Keratinocyte (primary cell): ENCODE measurements at places on chromosomes 12 and 14. TPM values are rescaled to one million over a fixed set of nuclear protein-coding genes. Genes with fewer than 3 reads are reported as not detected.
A peak's percentile ranks its signal among the peaks of the same experiment; 100 is the strongest.

The ADCY6 gene
- 11.9 to 22.8 TPM (median 13.2 TPM) in 3 replicates for polyA plus RNA-seq

The SLC4A8 gene
- 1.1 to 2.3 TPM (median 2.0 TPM) in 3 replicates for polyA plus RNA-seq

The CCDC175 gene
- polyA plus RNA-seq: not detected in 3 replicates

The CLEC4A gene
- polyA plus RNA-seq: 0.28 to 0.56 TPM (median 0.31 TPM) in 3 replicates

The TMEM119 gene
- polyA plus RNA-seq: not detected in 3 replicates

The WDHD1 gene
- polyA plus RNA-seq: 4.8 to 13.0 TPM (median 7.4 TPM) in 3 replicates

The ADAMTS20 gene
- polyA plus RNA-seq: not detected in 3 replicates

The DEPDC4 gene
- polyA plus RNA-seq: 1.1 to 2.4 TPM (median 1.5 TPM) in 3 replicates

The OAS2 gene
- polyA plus RNA-seq: 88.1 to 106 TPM (median 92.7 TPM) in 3 replicates

The TPH2 gene
- not detected in 3 replicates for polyA plus RNA-seq

The PNN gene
- 14.8 to 30.6 TPM (median 16.2 TPM) in 3 replicates for polyA plus RNA-seq

The ACRBP gene
- polyA plus RNA-seq: 0.07 to 0.21 TPM (median 0.09 TPM) in 3 replicates

The SERPINA9 gene
- polyA plus RNA-seq: 0.05 TPM in 1 of 3 replicates, not detected in the others

The TMPRSS12 gene
- not detected in 3 replicates for polyA plus RNA-seq

The TXNDC16 gene
- 1.2 to 1.9 TPM (median 1.2 TPM) in 3 replicates for polyA plus RNA-seq

The MMP14 gene
- 185 to 355 TPM (median 246 TPM) in 3 replicates for polyA plus RNA-seq

GRCh38 chr14:105495101-105495989 is 4.3 kb downstream of the TEDC1 start:
- peaks cover 2% of the 10 kb centered on the region for H3K36me3 ChIP-seq
- H3K27ac ChIP-seq: no peak overlapping the region
- H3K4me1 ChIP-seq: peaks cover 11% of the 10 kb centered on the region
- no peak overlapping the region for H3K4me3 ChIP-seq
- no peak for DNase-seq

DNA sequence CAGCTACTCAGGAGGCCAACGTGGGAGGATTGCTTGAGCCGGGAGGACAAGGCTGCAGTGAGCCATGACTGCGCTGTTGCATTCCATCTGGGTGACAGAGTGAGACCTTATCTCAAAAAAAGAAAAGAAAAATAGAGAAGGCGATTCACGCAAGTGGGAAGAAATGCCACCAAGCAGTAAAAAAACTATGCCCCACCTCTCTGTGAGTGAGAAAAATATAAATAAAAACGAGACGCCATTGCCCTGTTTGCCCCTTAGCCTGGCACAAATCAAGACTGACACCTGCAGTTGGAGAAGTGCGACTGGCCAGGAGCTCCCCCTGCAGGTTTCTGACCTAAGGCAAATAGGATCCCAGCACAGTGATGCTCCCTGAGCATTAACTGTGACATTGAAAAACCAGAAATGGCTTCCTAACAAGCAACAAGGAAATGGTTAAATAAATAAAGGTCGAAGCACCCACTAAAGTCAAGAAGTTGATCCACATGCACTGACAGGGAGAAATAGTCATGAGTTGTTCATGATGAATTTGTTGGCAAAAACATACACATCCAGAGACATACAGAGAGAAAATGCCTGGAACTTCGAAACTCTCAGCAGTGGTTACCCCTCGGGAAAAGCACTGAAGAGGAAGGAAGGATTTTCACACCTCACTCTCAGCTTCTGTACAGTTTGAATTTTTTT is 21.1 kb downstream of the GSC start:
- no peak overlapping the region for H3K4me3 ChIP-seq
- no peak for DNase-seq
- H3K36me3 ChIP-seq: no peaks in the 10 kb centered on the region
- no peaks in the 10 kb centered on the region for H3K27me3 ChIP-seq

- no peaks in the 10 kb centered on the region for H3K4me1 ChIP-seq
- no peaks in the 10 kb centered on the region for H3K27me3 ChIP-seq
- no peaks in the 10 kb centered on the region for H3K36me3 ChIP-seq
- no peak overlapping the region for H3K4me3 ChIP-seq
- H3K27ac ChIP-seq: no peak overlapping the region
These were observed 127.2 kb downstream of the OTOGL start for GRCh38 chr12:80226576-80226975.

- H3K27ac ChIP-seq: no peak overlapping the region
- peaks cover 16% of the 10 kb centered on the region for H3K27me3 ChIP-seq
- no peaks in the 10 kb centered on the region for H3K36me3 ChIP-seq
- no peak for DNase-seq
- no peaks in the 10 kb centered on the region for H3K4me1 ChIP-seq
- H3K4me3 ChIP-seq: no peak overlapping the region
These were observed 9.5 kb upstream of the CDKN3 start for GRCh38 chr14:54387328-54387727.

- no peak overlapping the region for H3K4me3 ChIP-seq
- no peak for DNase-seq
- no peak overlapping the region for H3K27ac ChIP-seq
- H3K36me3 ChIP-seq: no peaks in the 10 kb centered on the region
These were observed 615.4 kb downstream of the SLC16A7 start for GRCh38 chr12:60211244-60211643.

GRCh38 chr14:72094844-72095582 is 162.8 kb downstream of the RGS6 start:
- no peaks in the 10 kb centered on the region for H3K4me1 ChIP-seq
- no peak overlapping the region for H3K4me3 ChIP-seq
- no peaks in the 10 kb centered on the region for H3K36me3 ChIP-seq
- H3K27ac ChIP-seq: no peak overlapping the region
- H3K27me3 ChIP-seq: no peaks in the 10 kb centered on the region

DNA sequence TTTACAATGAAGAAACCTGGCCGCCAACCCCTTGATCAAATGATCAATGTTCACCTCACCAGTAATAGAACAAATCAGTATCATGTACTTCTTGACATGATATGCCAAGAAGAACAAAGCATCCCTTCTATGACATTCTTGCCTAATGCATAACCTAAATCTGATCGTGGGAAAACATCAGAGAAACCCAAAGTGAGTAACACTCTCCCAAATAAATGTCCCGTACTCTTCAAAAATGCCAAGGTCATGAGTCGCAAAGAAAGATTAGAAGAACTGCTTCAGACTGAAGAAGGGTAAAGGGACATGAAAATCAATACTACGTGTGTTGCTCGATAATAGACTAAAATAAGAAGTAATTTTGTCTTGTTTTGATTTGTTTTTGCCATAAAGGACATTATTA is 11.4 kb upstream of the SLC25A3 start:
- H3K27me3 ChIP-seq: no peaks in the 10 kb centered on the region
- H3K36me3 ChIP-seq: no peaks in the 10 kb centered on the region
- H3K4me1 ChIP-seq: no peaks in the 10 kb centered on the region
- H3K4me3 ChIP-seq: no peak overlapping the region
- H3K27ac ChIP-seq: no peak overlapping the region

DNA sequence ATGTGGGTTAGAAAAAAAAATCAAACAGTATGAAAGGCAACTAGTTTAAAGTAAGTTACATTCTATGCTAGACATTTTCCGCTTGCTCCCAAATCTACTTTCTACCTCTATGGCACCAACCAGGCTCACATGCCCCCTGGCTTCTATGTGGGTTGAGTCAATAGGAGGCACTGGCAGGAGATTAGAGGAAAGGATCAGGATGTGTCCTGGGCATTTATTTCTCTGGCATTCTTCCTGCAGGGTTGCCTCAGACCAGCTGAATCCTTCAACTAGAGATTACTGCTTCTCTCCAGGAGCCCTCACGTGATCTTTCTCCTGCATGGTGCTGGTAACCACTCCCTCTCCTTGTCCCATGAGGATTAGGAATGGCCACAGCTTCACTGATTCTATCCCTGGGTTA is 14.9 kb upstream of the CCDC60 start:
- no peaks in the 10 kb centered on the region for H3K27me3 ChIP-seq
- no peaks in the 10 kb centered on the region for H3K4me1 ChIP-seq
- DNase-seq: no peak
- H3K4me3 ChIP-seq: no peak overlapping the region

DNA sequence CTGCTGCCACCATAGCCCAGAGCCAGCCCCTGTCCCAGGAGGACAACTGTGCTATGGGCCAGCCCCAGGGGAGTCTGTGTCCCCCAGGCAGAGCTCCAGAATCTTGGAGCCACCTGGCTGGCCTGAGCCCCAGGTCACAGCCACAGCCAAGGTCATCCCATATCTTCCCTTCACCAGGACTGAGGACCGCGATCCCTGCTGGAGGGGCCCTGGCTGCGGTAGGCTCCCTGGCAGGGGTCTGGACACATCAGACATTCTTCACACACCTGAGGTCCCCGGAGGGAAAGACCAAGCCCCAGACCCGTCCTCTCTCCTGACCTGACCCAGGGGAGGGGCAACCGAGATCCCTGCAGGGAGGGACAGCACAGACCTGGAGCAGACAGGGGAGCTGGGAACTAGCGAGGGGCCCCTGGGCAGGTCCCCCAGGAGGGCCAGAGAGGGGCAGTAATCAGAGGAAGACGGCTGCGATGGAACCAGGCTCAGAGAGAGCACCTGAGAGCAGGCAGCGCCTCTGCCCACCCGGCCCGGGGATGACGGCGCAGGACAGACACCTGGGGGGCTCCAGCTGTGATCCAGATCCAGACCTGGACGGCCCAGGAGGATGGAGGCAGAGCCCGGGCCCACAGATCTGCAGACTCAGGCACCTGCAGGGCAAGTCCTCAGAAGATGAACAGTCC is 103.2 kb upstream of the EIF5 start:
- DNase-seq: no peak
- no peaks in the 10 kb centered on the region for H3K36me3 ChIP-seq
- no peaks in the 10 kb centered on the region for H3K4me1 ChIP-seq
- H3K27me3 ChIP-seq: peaks cover 3% of the 10 kb centered on the region
- H3K27ac ChIP-seq: no peak overlapping the region
- no peak overlapping the region for H3K4me3 ChIP-seq

DNA sequence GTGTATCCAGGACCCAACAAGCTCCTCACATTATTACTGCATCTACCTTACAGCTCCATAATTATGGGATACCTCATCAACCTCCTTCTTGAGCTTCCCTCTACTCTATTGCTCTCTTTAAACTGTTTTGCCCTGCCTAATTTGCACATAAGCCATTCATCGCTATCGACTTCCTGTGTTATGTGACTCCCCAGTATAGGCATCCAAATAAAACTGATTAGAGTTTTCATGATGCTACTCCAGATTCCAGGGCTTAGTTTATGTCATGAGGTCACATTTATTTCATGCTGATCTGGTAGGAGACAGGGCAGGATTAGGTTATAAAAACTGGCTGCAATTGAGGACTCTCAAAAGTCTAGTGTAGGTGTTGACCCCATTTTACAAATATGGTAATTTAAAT is 569.9 kb upstream of the MGAT4C start:
- no peaks in the 10 kb centered on the region for H3K36me3 ChIP-seq
- no peak for DNase-seq
- no peak overlapping the region for H3K27ac ChIP-seq
- H3K4me3 ChIP-seq: no peak overlapping the region
- H3K27me3 ChIP-seq: no peaks in the 10 kb centered on the region
- H3K4me1 ChIP-seq: no peaks in the 10 kb centered on the region

- peak overlapping the region; percentile 82 for H3K27ac ChIP-seq
- H3K4me1 ChIP-seq: peaks cover 33% of the 10 kb centered on the region
- H3K27me3 ChIP-seq: no peaks in the 10 kb centered on the region
These were observed 777.4 kb downstream of the BCL11B start for GRCh38 chr14:98494582-98494981.

- peak; percentile 25 for DNase-seq
- peaks cover 3% of the 10 kb centered on the region for H3K4me1 ChIP-seq
- H3K4me3 ChIP-seq: no peak overlapping the region
- H3K36me3 ChIP-seq: no peaks in the 10 kb centered on the region
These were observed 440.0 kb downstream of the SLC16A7 start for GRCh38 chr12:60035835-60036234.

- no peaks in the 10 kb centered on the region for H3K36me3 ChIP-seq
- DNase-seq: peak; percentile 9
- no peak overlapping the region for H3K4me3 ChIP-seq
- H3K4me1 ChIP-seq: no peaks in the 10 kb centered on the region
- H3K27me3 ChIP-seq: no peaks in the 10 kb centered on the region
These were observed 44.2 kb downstream of the SOCS2 start for GRCh38 chr12:93616584-93617101.

DNA sequence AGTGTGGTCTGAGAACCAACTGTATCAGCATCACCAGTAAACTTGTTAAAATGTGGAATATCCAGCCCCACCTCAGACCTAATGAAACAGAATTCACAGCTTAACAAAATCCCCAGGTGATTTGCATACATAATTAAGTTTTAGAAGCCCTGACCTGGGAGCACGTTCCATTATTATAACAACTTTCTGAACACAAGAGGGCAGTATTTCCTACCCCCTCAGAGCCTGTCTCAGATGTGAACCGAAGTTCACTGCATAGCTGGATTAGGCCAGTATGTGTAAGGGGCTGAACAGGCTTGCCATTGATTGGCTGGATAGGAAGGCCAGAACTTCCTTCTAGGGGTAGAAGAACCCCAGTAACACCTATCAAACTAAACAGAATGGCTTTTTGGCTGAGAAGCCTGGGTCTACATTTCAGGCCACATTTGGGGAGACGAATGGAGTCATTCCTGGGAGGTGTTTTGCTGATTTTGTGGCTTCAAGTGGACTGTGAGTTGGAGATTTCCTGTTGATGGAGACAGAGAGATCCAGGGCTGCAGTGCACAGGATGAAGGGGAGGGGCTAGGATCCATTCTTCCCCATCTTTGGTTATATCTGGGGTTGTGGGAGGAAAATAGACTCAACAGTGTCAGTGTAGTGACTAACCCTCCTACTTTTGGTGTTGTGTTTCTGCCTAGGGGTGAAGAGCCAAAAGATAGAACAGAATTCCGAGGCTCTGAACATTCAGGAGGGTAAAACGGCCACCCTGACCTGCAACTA is 94.7 kb upstream of the OR4E1 start:
- peaks cover 7% of the 10 kb centered on the region for H3K4me1 ChIP-seq
- no peaks in the 10 kb centered on the region for H3K36me3 ChIP-seq
- no peak overlapping the region for H3K4me3 ChIP-seq
- no peak for DNase-seq
- H3K27ac ChIP-seq: no peak overlapping the region
- no peaks in the 10 kb centered on the region for H3K27me3 ChIP-seq

GRCh38 chr14:75437201-75438143 is 9.7 kb downstream of the JDP2 start:
- peaks cover 35% of the 10 kb centered on the region for H3K36me3 ChIP-seq
- no peak overlapping the region for H3K27ac ChIP-seq
- H3K4me3 ChIP-seq: no peak overlapping the region
- H3K4me1 ChIP-seq: peaks cover 3% of the 10 kb centered on the region

- no peak overlapping the region for H3K4me3 ChIP-seq
- H3K27me3 ChIP-seq: no peaks in the 10 kb centered on the region
- H3K4me1 ChIP-seq: no peaks in the 10 kb centered on the region
- H3K36me3 ChIP-seq: no peaks in the 10 kb centered on the region
- no peak for DNase-seq
These were observed 316.1 kb downstream of the AACS start for GRCh38 chr12:125381373-125381772.

DNA sequence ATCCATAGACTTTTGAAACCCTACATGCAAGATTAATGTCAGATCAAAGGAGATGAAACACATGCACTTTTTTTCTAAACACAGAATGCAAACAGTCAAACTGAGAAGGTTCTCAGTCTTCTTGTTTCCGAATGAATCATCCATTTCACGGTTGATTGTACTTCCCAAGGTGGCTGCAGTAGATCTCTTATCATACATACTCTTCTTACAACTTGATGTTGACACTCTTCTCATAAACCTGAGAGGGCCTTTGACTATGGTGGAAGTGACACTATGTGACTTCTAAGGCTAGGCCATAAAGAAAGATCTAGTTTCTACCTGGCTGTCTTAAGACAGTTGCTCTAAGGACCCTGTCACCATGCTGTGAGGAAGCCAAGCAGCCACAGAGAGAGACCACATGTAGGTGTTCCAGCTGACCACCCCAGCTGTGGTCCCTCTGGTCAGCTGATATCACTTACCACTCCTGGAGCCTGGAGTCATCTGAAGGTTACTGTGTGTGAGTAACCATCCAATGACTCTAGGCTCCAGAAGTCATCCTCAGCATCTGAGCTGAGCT is 67.2 kb upstream of the HMGA2 start:
- H3K27me3 ChIP-seq: no peaks in the 10 kb centered on the region
- no peak for DNase-seq
- no peaks in the 10 kb centered on the region for H3K36me3 ChIP-seq
- H3K4me3 ChIP-seq: no peak overlapping the region
- H3K27ac ChIP-seq: no peak overlapping the region
- H3K4me1 ChIP-seq: no peaks in the 10 kb centered on the region
